Activated naive CD4-positive, alpha-beta T cell treated with anti-CD3 and anti-CD28 coated beads, Interleukin-2, amount 10 ng/mL, durations not matched to agents 7 days and 5 days (primary cell): ENCODE measurements at places on chromosomes 6 and 20.

DNA sequence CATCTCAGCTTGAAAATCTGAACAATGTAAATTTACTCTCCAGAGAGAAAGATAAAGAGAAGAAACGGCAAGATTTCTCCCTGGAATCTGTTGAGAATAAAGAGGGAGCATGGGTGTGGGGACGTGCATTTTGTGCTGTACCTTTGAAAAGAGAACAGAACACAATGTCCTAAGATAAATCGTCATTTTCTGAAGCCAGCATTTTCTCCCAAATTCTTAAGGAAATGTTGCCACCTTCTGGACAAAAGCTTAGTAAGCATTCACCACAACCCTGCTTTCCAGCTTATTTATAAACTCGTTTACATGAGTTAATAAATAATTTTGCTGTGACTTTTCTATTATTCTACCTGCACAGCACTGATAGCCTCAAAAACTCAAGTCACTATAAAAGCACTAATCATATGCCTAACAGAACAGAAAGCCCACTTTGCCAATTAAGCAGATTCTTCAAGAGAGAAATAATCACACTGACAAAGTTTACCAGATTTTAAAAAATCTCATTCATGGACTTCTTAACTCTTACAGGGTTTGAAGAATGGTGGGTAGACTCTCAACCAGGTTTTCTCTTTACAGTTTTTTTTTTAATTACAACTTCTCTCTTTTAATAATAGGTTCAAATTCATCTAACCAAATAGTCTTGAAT, 155.8 kb downstream of the MBOAT1 start:
- DNase-seq: no peak

DNA sequence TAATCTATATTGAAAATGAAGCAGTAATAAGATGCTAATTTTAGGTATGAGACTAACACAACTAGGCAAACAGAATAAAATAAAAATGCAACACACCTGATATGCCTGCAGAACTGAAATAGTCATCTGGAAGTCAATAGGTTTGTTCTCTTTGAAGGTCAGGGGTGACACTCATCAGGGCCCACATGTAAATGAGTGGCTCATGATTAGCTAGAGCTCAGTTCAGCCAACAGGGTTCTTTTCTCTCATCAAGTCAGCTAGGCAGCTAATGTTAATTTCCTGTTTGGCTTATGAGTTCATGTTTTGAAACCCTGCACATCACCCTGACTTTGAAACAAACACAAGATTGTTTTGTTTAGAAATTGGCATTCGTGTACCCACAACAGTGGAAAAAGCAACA, 23.8 kb downstream of the SMLR1 start:
- DNase-seq: no peak

- peak; percentile 92 for DNase-seq
Observed at GRCh38 chr6:27838058-27838944, 73.9 kb downstream of the OR2B2 start.

- DNase-seq: no peak
Observed at GRCh38 chr6:100724696-100725095, 156.4 kb downstream of the ASCC3 start.

DNA sequence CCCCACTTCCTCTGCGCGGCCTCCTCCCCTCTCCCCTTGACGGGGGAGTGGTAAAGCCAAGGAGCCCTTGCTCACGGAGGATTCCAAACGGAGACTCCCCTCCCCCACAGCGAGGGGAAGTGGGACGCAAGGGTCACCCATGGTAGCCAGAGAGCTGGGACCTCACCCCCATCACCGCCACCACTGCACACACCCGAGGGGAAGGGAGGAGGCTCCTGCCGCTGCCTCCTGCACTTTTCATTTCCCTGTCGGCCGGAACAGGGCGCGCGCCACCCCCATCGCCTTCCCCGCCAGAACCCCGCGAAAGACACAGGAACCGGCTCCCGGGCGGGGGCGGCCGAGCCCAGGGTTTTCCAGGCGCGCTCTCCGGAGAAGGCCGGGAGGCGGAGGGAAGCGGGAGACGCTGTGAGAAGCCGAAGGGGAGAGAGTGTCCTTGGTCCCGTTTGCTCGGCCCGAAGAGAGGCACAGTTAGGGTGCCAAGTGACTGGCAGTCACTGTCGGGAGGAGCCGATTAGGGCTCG, 789 bp downstream of the CCND3 start:
- peak; percentile 82 for DNase-seq

GRCh38 chr6:43492673-43493072, 15.3 kb downstream of the TJAP1 start:
- DNase-seq: no peak

DNA sequence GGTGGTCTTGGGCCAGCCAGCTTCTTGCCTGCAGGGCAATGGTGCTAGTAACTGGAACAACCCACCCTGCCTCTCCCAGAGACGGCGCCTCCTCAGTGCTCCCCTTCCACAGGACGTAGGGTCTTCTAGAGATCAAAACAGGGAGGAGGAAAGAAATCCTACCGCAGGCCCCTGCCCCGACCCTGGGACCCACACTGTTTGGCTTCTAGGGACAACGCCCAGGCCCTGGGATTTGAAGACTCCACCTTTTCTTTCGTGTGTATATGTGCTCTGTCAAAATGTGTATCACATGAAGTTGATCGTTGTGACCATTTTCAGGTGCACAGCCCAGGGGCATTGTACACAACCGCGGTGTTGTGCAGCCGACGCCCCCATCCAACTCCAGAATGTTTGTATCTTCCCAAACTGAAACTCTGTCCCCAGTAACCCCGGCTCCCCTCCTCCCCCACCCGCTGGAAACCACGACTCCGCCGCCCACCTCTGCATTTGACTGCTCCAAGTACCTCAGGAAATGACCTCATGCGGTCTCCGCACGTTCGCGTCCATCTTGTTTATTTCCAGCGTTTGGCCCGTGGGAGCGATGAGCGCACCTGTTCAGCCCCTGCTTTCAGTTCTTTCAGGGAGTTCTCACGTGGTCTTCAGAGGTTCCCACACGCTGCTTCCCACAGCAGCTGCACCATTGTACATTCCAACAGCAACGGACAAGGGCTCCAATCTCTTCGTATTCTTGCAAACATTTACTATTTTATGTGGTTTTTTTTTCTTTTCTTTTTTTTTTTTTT, 3.4 kb upstream of the BHLHE23 start:
- DNase-seq: peak; percentile 82

- no peak for DNase-seq
Observed at GRCh38 chr6:71277926-71278600, 10.5 kb upstream of the OGFRL1 start.

- DNase-seq: no peak
Observed at GRCh38 chr6:36699348-36699747, 1.7 kb downstream of the RAB44 start.

DNA sequence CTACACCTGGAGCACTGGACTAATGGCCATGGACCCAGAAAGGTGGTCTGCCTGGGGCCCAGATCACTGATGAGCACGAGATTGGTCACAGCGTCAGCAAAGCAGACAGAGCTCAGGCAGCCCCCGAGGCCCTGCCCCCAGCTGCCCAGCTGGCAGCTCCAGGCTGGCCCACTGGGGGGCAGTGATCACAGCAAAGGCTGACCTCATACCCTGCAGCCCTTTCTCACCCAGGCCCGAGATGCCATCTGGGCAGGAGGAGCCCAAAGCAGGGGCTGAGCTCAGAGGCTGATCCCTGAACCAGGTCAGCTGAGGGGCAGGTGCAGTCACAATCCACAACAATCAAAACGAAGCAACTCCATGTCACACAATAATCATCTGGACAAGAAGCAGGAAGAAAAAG, 4.1 kb downstream of the MAP1LC3A start:
- no peak for DNase-seq

GRCh38 chr6:141050471-141050870, 1082.3 kb upstream of the GJE1 start:
- DNase-seq: no peak

DNA sequence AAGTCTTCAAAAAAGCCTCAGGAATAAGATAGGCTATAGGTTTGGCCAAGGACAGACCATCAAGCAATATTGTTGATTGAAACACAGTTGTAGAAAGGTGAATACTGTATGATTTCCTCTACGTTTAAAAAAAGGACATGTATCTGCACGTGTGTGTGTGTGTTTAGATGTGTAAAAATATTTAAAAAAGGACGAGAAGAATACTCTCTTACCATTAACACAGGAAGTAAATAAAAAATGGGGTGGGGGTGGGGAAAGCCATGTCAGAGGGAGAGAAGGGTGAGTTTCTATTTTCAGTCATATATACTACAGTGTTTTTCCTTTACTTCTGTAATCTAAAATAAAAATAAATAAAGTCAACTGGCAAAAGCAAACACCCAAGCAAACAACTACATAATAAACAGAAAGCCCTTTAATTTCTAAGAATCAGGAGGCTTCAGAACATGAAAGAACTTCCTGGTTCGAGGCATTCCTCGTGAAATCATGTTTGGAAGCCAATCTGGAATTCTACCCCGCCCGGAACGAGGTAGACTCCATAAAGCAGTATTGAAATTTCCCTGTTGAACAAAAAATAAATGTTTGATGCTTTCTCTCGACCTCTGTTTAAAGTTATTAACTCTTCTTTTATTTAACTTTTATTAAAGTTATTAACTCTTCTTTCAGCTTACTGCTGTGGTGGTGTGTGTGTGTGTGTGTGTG, 158.1 kb upstream of the ZNF217 start:
- DNase-seq: no peak

GRCh38 chr6:130931683-130932082, 104.5 kb downstream of the SMLR1 start:
- no peak for DNase-seq

- DNase-seq: no peak
Observed at GRCh38 chr20:62206388-62206775, 13.7 kb downstream of the HRH3 start.

DNA sequence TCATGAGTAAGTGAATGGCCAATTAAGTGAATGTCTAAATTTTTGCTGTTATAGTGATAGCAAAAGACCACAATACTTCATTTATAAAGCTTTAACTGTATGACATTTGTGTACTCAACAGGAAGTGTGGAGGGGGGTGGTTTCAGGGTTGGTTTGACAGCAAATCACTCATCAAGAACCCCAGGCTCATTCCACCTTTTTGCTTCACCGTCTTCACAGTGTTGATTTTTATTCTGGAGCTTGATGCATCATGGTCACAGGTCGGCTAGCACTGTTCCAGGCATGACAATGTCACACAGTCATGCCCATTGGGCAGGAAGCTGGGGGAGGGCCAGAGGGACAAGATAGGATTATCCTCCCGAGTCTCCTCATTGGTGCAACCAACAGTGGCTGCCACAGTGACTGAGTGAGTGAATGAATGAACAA, 75.0 kb downstream of the MDGA1 start:
- peak; percentile 43 for DNase-seq

GRCh38 chr6:10413850-10414738, 780 bp downstream of the TFAP2A start:
- no peak for DNase-seq

DNA sequence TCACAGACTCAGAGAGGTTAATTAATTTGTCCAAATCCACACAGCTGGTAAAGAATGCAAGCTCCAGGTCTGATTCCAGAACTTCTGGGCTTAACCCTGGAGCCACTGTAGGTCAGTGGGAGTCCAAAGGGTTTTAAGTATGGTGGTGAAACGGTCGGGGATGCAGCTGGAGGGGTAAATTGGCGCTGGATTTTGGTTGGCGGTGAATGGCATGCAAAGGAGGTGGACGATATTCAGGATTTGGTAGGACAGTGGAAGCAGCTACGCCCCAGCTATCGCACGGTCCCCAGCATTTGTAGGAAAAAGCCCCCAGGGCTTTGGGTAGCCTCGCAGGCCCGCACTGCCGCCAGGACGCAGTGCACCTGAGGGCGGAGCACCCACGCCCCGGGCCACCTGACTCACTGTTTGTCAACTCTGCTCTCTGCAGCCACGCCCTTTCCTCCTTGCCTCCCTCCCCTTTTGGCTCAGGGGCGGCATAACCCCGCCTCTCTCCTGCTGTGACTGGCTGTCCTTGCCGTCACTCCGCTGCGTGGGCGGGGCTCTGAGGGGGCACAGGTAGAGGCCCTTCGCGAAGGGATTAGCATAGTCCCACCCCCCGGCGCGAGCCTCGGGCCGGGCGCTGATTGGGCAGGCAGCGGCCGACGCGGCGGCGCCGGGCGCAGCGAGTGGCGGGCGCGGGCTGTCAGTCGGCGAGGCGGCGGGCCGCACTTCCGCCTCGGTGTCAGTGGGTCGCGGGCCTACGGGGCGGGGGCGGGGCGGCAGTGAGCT, at the start of gene OSBPL2:
Gene OSBPL2, plus strand, starts transcription at position 721 of the 768 bp plus-strand sequence. CDS start 17,664 bp downstream, outside the sequence.
- peak; percentile 100 for DNase-seq

DNA sequence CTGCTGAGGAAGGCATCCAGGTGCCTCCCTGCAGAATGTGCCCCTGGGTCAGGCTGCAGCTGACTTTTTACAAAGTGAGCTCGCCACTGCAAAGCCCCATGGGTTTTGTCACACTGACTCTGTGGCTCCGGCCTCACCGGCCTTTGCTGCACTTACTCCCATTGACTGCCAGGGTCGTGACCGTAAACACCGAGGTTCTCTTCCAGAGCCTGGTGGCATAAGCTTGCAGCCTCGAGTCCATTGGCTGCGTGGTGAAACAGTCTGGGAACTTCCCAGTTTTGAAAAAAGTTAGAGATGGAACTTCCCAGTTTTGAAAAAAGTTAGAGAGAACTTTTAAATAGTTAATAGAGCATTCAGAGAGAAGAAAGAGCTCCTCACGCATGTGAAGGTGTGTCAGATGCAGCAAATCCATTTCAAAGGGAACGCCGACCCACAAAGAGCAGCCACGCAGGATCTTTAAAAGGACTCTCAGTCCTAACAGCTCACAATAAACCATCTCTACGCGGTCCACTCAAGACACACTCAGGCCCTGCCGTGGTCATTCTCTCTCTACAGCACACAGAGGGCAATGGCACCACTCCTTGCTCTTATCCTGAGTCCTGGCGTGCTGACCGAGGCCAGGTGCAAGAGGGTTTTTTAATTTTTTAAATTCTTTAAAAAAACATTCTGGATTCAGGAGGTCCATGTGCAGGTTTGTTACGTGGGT, 12.8 kb downstream of the RAMACL start:
- DNase-seq: no peak

- DNase-seq: no peak
Observed at GRCh38 chr20:45404438-45404837, 3.7 kb upstream of the DBNDD2 start.

GRCh38 chr20:15511551-15511950, 1061.7 kb downstream of the KIF16B start:
- DNase-seq: no peak

DNA sequence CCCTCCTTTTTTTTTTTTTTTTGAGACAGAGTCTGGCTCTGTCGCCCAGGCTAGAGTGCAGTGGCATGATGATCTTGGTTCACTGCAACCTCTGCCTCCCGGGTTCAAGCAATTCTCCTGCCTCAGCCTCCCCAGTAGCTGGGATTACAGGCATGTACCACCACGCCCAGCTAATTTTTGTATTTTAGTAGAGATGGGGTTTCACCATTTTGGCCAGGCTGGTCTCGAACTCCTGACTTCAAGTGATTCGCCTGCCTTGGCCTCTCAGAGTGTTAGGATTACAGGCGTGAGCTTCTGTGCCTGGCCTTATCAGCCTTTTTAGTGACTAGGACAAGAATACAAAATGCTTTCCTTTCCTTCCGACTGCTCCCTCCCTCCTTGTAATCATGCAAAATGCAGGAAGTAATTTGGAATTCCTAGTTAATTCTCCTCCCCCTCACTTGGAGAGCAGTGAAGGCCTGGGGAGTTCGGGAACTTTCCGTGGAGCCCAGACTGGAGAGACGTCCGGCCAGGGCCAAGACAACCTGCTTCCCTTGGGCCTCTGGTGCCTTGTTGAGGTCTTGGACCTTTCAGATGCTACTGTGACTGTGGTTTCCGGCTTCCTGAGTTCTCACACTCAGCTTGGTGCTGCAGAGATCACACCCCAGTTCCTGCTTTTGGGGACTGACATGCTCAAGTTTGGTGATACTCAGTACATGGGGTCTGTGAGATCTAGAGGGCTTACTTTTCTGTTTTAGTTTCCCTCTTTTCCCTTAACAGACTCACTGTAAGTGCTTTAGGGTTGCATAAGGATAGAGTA, 3.9 kb upstream of the PHF20 start:
- peak; percentile 81 for DNase-seq
